ENCODE measurements at places on chromosomes 7 and 10.

GRCh38 chr7:77529279-77529678 is 7.8 kb upstream of the PTPN12 start:
- no peak for DNase-seq

DNA sequence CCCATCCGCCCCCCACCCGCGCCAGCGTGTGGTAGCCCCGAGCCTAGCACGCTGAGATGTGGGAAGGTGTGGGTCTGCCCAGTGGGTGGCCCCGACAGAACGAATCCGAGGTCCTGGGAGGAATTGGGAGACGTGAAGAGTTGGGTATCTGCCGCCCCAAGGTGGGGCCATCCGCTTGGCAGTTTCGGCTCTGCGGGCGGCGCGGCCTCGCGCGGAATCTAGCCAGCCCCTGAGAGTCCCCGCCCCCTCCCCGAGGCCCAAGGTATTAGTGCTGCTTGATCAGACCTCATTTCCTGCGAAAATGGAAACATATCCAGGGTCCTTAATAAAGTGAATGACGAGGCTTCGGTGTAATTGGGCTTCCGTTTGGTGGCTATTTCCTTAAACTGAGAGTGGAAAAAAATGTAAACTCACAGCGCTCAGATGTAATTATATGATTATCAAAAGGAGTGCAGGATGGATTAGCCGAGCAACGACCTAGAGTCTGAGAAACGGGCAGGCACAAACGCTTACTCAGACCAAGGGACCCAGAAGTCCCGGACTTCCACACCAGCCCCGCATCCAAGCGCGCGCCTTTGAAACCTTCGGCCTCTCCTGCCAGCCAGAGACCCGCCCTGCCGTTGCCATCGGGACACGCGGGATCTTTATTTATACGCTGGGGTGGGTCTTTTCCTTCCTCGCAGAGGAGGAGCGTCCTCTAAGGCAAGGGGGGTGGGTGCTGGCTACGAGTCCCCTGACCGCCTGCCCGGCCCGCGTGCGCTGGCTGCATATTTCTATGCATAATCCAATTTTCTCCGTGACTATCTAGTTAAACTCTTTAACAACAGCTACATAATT is 12.8 kb downstream of the LBX1 start:
- DNase-seq, result no peak

- no peak for DNase-seq
These were observed 32.2 kb upstream of the MCU start for GRCh38 chr10:72659694-72660093.

GRCh38 chr7:40595832-40596231 is 461.0 kb downstream of the SUGCT start:
- DNase-seq, result no peak

- DNase-seq, result no peak
These were observed 1.6 kb downstream of the PANK1 start for GRCh38 chr10:89643431-89643811.

GRCh38 chr10:3040069-3040468 is 27.3 kb upstream of the PFKP start:
- DNase-seq, result no peak

- no peak for DNase-seq
These were observed 560.5 kb upstream of the GALNT17 start for GRCh38 chr7:70571403-70571934.

- no peak for DNase-seq
These were observed 319.6 kb downstream of the ELMO1 start for GRCh38 chr7:37129035-37129425.

- no peak for DNase-seq
These were observed 6.7 kb downstream of the TCF7L2 start for GRCh38 chr10:112956631-112957350.

GRCh38 chr10:114350751-114351150 is 53.6 kb downstream of the AFAP1L2 start:
- no peak for DNase-seq
